ENCODE measurements at places on chromosomes 16 and 17. TPM values are rescaled to one million over a fixed set of nuclear protein-coding genes. Genes with fewer than 3 reads are reported as not detected.
A peak's percentile ranks its signal among the peaks of the same experiment; 100 is the strongest.

UBN1 gene
- total RNA-seq = 27.3 TPM

DNA sequence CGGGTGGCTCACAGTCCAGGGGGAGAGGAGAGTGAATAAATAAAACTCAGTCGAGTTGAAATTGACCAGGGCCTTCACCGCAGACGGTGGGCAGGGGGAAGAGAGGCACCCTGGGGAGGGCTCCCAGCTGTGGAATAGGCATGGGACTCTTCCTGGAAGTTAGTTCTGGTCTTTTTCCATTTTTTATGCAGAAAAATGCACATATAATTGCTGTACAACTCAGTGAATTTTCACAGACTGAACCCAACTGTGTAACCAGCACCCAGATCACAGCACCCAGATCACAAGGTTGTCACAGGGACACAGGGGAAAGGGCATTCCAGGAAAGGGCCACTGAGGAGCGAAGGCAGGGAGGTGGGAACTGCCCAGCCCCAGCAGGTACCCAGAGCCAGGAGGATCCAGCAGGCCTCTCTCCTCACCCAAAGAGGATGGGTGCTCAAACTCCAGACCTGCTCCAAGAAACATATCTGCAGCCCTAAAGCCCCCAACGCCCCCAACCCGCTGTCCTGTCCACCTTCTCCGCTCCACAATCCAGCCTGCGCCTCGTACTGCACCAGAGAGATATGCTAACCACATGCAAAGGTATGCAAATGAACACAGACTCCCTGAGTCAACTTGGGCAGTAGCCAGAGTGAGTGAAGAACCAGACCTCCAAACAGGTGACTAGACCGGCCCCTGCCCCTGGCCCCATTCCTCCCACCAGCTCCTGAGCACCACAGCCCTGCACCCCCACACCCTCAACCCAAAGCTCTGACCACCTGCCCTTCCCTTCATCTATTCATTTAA is 29.1 kb upstream of the EIF1 start:
- no peak overlapping the region for H3K27ac ChIP-seq
- no peaks in the 10 kb centered on the region for H3K36me3 ChIP-seq
- peaks cover 4% of the 10 kb centered on the region for H3K4me1 ChIP-seq

DNA sequence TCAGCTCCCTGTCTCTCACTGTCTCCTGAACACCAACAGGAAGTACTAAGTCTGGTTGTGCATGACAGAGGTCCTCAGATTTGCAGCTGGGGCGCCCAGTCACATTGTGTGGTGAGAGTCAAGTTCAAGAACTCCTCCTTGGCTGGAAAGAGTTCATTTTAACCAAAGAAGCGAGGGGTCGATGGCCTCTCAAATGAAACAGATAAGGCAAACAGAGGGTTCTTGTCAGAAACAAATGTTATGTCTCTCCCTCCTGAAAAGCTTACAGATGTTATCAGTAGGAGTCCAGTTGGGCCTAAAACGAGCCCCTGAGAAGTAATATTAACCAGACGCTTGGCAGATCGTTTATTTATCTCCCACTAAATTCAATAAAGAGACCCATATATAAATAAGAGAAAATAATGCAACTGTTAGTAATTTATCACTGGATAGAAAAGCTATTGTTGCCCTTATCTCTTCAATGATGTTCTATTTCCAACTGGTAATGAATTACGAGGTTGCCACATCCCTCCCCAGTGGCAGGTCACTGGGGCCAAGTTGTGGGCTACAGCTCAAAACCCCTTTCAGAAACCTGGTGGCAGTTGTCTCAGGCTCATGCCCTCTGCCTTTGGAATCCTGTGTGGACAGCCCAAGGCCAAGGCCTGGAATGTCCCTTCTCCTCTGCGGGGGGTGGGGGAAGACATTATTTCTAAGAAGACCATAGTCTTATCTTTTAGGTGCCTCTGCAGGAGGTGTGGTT is 307.5 kb upstream of the DYNLRB2 start:
- no peak overlapping the region for H3K27ac ChIP-seq
- no peaks in the 10 kb centered on the region for H3K36me3 ChIP-seq
- no peaks in the 10 kb centered on the region for H3K4me1 ChIP-seq
- no peaks in the 10 kb centered on the region for H3K27me3 ChIP-seq

DNA sequence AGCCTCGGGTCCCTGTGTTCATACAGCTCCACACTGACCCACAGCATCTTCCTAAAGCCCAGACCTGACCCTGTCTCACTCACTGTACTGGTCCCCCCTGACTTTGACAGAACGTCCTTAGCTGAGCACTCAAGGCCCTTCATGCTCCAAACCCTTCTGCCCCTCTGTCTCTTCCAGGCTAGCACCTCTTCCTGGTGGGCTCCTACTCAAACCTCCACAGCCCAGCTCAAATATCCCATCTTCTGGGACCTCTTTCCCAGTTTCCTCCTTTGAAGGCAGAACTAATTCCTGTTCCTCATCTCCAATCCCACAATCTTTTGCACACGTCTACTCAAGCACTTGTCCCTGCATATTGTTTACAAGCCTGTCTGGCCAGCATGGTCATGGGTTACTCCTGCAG is 8.8 kb downstream of the GRIN2C start:
- H3K27me3 ChIP-seq = no peaks in the 10 kb centered on the region
- no peaks in the 10 kb centered on the region for H3K36me3 ChIP-seq
- DNase-seq = no peak
- H3K4me1 ChIP-seq = peaks cover 15% of the 10 kb centered on the region
- H3K27ac ChIP-seq = no peak overlapping the region

DNA sequence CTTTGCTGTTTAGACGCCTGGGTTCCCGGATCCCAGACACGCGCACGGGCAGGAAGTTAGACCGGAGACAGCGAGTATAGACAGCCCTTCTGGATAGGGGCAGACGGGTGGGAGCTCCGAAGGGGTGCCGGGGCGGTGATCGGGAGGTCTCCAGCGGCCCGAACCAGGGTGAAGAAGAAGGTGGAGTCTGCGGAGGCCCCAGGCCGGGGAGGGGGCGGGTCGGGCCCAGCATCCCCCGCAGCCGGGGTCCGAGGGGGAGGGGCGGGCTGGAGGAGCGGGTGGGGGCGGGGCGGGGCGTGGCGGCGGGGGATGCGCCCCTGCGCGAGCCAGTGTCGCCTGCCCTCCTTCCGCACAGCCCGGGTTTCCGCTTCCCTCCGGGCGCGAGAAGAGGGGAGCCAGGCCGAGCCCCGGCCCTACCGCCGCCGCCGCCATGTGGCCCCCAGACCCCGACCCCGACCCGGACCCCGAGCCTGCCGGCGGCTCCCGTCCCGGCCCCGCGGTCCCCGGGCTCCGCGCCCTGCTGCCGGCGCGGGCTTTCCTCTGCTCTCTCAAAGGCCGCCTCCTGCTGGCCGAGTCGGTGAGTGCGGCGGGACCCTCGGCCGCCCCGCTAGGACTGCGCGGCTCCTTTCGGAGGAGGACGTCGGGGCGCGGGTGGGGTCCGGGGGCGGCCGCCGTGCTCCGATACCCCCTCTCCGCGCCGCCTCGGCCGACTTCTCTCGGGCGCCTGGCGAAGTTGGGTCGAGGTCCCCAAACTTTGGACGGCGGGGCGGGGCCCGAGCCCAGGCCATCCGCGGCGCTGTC is at the start of gene CMTM3:
Gene CMTM3 (plus strand): TSS at position 329 of the 801 bp plus-strand sequence. CDS start 102 bp downstream, at position 431.
- no peaks in the 10 kb centered on the region for H3K27me3 ChIP-seq
- H3K27ac ChIP-seq = no peak within 1 kb of the TSS
- peak within 1 kb of the TSS; percentile 65 for H3K4me3 ChIP-seq
- peaks cover 71% of the 10 kb centered on the region for H3K4me1 ChIP-seq

DNA sequence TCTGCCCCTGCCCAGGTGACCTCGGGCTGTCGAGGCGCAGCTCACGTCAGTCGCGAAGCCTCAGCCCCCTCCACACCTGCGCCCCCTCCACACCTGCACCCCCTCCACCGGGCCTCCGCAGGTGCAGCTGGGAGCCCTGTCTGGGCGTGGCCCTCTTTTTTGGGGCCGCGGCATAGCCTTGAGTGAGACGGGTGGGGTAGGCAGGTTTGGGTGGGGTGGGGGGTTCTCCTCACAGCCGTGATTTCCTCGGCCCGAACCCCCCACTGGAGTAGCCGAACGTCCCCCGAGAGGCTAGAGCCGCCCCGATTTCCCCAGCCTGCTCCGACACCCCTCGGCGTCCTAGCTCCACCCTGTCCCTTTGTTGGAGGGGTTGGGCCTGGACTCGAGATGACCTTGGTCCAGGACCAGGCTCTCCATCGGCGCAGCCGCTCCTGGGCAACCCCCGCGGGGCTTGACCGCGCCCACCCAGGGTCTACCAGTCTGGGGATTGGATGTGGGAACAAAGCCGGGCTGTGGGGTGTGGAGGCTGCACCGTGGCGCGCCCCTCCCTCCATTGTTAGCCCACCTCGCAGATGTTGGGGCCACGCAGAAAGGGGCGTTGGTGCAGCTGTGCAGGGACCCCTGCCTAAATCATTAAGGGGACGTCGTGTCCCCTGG is 626 bp downstream of the TUBB3 start:
- H3K36me3 ChIP-seq = peaks cover 9% of the 10 kb centered on the region
- H3K27ac ChIP-seq = peak overlapping the region; percentile 99
- peak overlapping the region; percentile 98 for H3K4me3 ChIP-seq
- H3K4me1 ChIP-seq = peaks cover 54% of the 10 kb centered on the region
- peak; percentile 73 for DNase-seq
- no peaks in the 10 kb centered on the region for H3K27me3 ChIP-seq

DNA sequence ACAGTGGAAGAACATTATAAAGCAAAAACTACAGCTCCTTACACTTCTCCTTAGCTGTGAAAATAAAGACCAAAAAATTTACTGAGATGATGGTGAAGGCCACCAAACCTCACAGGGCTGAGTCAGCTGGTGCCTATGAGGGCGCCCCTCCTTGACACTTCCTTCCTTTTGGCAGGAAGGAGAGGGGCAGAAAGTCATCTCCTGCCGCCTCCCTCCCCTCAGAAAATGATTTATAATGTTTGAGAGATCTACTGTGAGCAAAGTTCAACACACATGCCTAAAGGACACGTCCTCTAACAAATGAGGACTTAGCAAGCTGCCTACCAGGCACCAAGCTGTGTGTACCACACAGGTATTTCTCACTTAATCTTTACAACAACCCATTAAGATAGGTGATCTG is 245.7 kb downstream of the PRKCA start:
- H3K27me3 ChIP-seq = no peaks in the 10 kb centered on the region
- no peak overlapping the region for H3K27ac ChIP-seq
- no peaks in the 10 kb centered on the region for H3K36me3 ChIP-seq
- peaks cover 23% of the 10 kb centered on the region for H3K4me1 ChIP-seq
- DNase-seq = no peak

GRCh38 chr16:56482683-56483236 is 31.4 kb downstream of the OGFOD1 start:
- H3K27ac ChIP-seq = no peak overlapping the region
- DNase-seq = no peak
- H3K36me3 ChIP-seq = peaks cover 22% of the 10 kb centered on the region
- no peak overlapping the region for H3K4me3 ChIP-seq

DNA sequence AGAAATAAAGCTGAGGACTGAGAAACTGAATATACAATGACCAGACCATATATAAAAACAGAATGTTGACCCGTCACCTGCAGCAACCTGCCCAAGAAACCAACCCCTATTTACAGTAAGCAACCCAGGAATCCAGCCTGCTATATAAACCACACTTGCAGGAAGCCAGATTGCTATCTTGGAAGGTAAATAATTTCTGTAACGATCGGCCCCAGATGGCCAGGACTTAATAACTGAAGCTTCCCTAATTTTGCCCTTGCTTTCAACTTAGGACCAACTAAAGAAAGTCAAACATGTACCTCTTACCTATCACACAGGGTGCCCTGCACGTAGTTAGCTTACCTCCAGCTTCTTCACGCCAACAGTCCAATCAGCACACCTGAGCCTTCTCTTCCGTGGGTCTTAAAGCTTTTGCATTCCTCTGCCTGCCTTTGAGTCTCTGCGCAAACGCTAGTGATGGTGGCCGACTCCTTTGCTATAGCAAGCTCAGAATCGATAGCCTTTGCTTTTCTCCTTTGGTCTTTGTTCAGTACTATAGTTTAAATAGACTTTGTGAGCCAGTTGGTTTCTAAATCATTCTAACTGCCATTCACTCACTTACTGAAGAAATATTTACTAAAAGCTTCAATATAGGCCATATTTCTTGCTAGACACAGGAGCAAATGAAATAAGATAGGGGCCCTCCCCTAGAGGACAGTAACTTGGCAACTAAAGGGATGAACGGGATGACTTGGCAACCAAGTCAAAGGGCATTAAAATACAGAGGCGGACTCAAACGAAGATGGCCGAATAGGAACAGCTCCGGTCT is 31.3 kb downstream of the MPHOSPH6 start:
- no peaks in the 10 kb centered on the region for H3K36me3 ChIP-seq
- no peaks in the 10 kb centered on the region for H3K4me1 ChIP-seq
- H3K4me3 ChIP-seq = no peak overlapping the region
- H3K27me3 ChIP-seq = no peaks in the 10 kb centered on the region
- H3K27ac ChIP-seq = no peak overlapping the region

DNA sequence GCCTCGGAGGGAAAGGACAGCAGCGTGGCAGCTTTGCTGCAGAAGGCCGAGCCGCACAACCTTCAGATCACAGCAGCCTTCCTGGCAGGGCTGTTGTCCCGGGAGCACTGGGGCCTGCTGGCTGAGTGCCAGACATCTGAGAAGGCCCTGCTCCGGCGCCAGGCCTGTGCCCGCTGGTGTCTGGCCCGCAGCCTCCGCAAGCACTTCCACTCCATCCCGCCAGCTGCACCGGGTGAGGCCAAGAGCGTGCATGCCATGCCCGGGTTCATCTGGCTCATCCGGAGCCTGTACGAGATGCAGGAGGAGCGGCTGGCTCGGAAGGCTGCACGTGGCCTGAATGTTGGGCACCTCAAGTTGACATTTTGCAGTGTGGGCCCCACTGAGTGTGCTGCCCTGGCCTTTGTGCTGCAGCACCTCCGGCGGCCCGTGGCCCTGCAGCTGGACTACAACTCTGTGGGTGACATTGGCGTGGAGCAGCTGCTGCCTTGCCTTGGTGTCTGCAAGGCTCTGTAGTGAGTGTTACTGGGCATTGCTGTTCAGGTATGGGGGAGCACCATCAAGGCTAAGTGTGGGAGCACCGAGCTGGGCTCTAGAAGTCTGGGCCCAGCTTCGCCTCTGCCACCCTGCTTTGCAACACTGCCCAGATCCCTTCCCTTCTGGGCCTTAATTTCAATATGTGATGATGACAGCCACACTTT is 18.6 kb downstream of the NOD2 start:
- no peak overlapping the region for H3K4me3 ChIP-seq
- H3K4me1 ChIP-seq = peaks cover 9% of the 10 kb centered on the region
- no peaks in the 10 kb centered on the region for H3K36me3 ChIP-seq
- no peaks in the 10 kb centered on the region for H3K27me3 ChIP-seq
- DNase-seq = no peak

- no peaks in the 10 kb centered on the region for H3K27me3 ChIP-seq
- H3K4me3 ChIP-seq = peak overlapping the region; percentile 98
- H3K36me3 ChIP-seq = peaks cover 7% of the 10 kb centered on the region
- DNase-seq = peak; percentile 76
- H3K27ac ChIP-seq = peak overlapping the region; percentile 66
- H3K4me1 ChIP-seq = peaks cover 47% of the 10 kb centered on the region
Measured at GRCh38 chr17:73232587-73233373, 28.9 kb downstream of the CPSF4L start.

Measured in Karpas-422 (cell line).